ENCODE measurements at places on chromosomes 6 and 20.

DNA sequence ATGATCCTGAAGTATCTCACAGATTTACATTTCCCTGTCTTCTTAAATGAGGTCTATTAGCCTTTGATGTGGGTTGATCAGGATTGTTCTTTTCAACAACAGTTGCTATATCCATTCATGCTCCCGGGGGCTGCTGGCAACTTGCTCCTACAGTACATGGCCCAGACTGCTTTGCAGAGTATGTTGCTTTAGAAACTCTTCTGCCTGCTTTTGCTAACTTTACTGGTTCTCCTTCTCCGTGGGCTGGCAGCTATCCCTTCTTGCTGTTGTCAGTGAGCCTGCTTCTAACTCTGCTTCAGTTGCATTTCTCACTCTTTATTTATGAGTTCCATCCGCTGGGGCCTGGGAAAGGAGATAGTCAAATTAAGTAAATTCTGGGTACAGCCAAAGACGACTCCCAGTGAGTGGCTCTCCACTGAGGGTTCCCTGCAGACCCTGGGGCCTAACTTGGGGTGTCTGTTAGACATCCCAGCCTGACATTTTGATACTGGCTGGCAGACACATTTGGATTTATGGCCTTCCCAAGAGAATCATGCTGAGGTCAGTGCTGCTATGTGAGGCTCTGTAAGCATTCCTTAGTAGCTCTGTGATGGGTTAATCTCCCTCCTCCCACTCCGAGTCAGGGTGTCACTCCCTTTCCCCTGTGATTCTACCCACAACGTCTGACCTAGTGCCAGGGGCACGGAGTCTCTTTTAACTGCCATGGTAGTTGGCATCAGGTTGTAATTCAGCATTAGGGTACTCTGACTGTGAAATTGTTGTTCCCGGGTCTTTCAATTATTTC is 73.6 kb downstream of the SLX4IP start:
- no peak for DNase-seq

- DNase-seq: no peak
These were observed 40.7 kb downstream of the PYGB start for GRCh38 chr20:25288291-25289181.

- no peak for DNase-seq
These were observed 213.6 kb upstream of the PREP start for GRCh38 chr6:105616521-105616920.

GRCh38 chr6:114862819-114863218 is 520.0 kb upstream of the HS3ST5 start:
- no peak for DNase-seq
